Posterior vena cava (tissue), 2 donors: ENCODE measurements at places on chromosomes 6 and 20. TPM values are rescaled to one million over a fixed set of nuclear protein-coding genes. Genes with fewer than 3 reads are reported as not detected.

DNA sequence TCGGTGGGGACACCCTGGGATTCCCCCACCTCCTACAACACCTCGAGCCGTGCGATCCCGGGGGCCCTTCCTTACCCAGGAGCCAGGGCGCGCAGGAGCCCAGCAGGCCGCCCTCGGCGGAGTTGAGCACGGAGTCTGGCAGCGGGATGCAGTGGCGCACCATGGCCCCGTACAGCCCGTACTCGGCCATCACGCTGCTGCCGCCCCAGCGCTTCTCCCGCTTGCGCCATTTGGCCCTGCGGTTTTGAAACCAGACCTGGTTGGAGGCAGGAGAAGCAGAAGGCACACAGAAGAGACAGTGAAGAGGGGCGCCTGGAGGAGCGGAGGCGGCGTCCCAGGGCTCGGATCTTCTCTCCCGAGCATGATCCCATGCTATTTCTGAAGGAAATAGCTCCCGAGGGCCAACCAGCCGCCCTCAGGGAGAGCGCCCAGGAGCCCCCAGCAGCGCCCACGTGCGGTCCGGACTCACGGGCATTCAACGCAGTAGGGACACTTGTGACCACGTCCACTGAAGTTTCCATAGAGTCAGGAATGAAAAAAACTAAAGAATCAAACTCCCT is 4.3 kb downstream of the VSX1 start:
- DNase-seq, result peak; percentile 84

DNA sequence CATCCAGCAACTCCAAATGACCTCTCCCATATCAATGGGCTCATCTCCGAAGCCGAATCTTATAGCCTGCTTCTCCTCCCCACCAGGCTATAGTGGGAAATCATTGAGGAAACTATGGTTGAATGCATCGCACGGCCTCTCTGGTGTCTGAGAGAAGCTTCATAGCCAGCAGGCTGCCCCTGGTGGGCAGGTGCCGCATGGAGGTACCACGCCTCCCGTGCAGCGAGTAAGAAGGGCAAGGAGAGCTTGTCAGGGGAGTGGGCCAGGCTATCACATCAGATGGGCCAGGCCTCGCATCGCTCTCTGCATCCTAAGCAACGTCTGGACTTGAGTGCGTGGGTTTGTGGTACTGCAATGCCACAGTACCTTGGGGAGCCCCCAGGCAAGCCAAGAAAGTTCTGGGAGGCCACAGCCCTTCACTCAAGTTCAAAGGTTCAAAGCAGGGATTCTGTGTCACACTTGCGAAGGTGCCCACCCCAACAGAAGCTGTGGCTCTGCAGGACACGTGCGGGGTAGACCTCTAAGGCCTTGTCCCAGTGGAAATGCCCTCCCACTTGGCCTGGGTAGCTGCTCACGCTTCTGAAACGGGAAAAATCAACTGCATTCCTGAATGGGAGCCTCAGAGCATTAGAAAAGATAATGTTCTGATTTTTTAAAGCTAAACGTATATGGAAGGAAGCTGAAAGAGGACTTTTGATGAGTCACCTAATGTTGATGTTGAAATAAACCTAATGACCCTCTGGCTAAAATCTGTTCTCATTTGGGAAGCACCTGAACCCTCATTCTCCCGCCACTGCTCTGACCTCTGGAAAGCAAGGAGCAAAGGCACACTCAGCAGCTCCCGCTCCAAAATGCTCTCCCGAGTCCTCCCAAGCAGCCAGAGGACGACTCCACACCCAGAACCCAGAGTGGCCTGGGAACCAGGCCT is 8.4 kb upstream of the IRF4 start:
- no peak for DNase-seq

- no peak for DNase-seq
Measured at GRCh38 chr6:113591896-113592827, 265.0 kb upstream of the MARCKS start.

DNA sequence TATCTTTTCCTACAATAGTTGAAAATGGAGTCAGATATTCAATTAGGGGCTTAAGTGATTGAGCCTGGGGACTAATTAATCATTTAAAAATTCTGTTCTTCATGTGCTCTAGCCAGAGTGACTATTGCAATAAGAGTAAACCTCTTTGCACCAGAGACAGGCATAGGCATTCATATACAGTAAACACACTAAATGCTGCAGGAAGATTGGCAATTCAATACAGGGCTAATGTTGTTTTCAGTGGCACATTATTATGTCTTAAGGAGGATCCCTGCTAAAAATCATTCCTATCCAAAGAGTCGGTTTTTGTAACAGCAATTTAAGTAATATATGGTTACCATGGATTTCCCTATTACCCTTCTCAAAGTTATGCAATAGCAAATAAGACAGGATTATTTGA is 1.2 kb downstream of the PDE7B start:
- DNase-seq, result no peak

- DNase-seq, result no peak
Measured at GRCh38 chr6:45369870-45370269, 7.9 kb downstream of the SUPT3H start.

DNA sequence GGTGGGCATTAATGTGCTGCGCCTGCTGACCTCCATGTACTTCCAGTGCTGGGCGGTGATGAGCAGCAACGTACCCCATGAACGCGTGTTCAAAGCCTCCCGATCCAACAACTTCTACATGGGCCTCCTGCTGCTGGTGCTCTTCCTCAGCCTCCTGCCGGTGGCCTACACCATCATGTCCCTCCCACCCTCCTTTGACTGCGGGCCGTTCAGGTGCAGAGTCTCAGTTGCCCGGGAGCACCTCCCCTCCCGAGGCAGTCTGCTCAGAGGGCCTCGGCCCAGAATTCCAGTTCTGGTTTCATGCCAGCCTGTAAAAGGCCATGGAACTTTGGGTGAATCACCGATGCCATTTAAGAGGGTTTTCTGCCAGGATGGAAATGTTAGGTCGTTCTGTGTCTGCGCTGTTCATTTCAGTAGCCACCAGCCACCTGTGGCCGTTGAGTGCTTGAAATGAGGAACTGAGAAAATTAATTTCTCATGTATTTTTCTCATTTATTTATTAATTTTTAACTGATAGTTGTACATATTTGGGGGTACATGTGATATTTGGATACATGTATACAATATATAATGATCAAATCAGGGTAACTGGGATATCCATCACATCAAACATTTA is 35.2 kb upstream of the NOP56 start:
- no peak for DNase-seq

Gene MPC1
- 50.9 TPM for total RNA-seq

Gene GNMT
- total RNA-seq, result not detected

Gene KCNK5
- 2.1 TPM for total RNA-seq
